ENCODE measurements at places on chromosomes 2 and 18. TPM values are rescaled to one million over a fixed set of nuclear protein-coding genes. Genes with fewer than 3 reads are reported as not detected.
A peak's percentile ranks its signal among the peaks of the same experiment; 100 is the strongest.

DNA sequence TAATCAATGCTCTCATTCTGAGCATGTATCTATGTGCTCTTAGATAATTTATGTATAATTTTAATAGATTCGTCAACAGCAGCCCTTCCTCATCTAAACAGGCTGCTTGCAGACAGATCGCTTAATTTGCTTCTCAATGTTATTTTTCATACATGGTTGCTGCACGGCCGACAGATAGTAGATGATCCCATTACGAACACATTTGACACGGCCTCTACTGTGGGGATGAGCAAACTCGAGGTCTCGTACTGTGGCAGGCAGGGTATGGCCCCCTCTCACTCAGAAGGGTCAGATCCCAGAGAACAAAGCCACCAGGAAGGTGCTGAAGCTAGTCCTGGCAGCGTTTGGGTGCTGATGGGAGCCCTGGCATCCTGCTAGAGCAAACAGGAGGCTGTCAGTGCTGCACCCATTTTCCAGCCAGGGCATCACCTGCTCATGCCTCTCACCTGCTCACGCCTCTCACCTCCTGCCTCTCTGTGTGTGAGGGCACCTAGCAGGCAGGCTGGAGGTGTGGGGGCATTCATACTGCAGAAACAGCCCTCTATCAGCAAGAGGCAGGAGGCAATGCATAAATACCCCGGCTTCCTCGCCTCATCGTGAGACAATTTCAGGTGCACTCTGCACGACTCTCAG lies 80.0 kb downstream of the KLHL29 start:
- DNase-seq: no peak

GRCh38 chr2:47236503-47237215 lies 81.6 kb upstream of the STPG4 start:
- DNase-seq: no peak

- DNase-seq: no peak
Observed at GRCh38 chr2:179555691-179556283, 291.2 kb upstream of the SESTD1 start.

Gene LYG1
- total RNA-seq: 0.28 TPM

DNA sequence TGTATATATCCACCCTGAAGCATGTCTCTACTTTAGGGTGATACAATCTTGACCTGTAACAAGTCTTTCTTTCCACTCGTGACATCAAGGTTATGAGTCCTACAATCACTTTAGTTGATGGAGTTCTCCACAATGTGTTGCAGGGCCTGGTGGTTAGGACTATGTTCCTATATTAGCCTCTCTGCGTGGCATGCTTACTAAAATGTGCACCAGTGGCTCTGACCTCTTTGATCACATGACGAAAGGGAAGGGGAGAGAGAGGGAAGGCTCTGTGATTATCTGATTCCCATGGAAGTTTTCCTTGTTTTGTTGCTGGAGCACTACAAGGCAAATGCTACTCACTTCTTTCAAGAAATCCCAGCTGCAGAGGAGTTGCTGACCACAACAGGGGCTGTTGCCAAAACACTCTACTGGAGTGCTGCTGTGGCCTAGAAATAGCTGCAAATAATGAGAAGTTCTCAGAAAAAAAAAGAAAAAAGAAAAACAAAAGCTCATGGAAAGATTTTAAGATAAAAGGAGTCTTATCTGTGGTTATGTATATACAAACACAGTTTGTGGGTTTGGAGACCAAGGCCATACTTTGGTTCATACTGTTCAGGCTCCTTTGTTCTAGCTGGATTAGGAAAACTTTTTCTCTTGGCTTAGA lies 272.8 kb upstream of the MMADHC start:
- DNase-seq: peak; percentile 9

All from dermis blood vessel endothelial cell (primary cell).